ENCODE measurements at places on chromosomes 4 and X.

GRCh38 chr4:54558889-54559677 is 98.7 kb upstream of the KIT start:
- DNase-seq: no peak

GRCh38 chr4:1727117-1728031 is 6.1 kb downstream of the TACC3 start:
- DNase-seq: no peak

DNA sequence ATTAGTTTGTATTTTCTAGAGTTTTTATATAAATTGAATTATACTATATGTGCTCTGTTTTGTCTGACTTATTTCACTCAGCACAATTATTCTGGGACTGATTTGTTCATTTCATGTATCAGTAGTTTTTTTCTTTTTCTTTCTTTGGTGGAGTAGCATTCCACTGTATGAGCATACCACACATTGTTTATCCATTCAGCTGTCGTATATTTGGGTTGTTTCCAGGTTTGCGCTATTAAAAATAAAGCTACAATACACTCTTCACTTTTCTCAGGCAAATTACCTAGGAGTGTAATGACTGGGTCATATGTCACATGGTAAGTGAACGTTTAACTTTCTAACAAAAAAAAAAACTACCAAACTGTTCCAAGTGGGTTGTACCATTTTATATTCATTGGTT is 9.6 kb upstream of the OTUD4 start:
- no peak for DNase-seq

- DNase-seq: no peak
Measured at GRCh38 chr4:52299120-52299519, 248.0 kb downstream of the SPATA18 start.

GRCh38 chr4:145808021-145808650 is 128.2 kb downstream of the C4orf51 start:
- DNase-seq: no peak

DNA sequence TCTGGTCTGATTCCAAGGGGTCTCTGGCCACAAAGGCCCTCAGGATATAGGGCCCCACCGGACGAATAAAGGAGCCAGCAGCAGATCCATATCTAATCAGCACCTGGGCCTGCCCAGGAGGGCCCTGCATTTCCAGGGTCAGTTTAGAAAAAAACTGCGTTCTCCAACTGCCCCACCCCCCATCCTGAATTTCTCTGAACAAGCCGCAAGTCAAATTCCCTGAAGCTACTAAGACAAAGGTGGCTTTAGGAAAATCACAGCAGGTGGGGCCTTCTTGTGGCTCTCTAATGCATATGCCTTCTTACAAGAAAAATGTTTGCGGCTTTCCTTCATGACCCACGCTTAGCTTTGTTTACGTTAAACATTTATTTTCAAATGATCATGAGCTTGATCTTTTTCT is 76.6 kb downstream of the MBNL3 start:
- DNase-seq: no peak

DNA sequence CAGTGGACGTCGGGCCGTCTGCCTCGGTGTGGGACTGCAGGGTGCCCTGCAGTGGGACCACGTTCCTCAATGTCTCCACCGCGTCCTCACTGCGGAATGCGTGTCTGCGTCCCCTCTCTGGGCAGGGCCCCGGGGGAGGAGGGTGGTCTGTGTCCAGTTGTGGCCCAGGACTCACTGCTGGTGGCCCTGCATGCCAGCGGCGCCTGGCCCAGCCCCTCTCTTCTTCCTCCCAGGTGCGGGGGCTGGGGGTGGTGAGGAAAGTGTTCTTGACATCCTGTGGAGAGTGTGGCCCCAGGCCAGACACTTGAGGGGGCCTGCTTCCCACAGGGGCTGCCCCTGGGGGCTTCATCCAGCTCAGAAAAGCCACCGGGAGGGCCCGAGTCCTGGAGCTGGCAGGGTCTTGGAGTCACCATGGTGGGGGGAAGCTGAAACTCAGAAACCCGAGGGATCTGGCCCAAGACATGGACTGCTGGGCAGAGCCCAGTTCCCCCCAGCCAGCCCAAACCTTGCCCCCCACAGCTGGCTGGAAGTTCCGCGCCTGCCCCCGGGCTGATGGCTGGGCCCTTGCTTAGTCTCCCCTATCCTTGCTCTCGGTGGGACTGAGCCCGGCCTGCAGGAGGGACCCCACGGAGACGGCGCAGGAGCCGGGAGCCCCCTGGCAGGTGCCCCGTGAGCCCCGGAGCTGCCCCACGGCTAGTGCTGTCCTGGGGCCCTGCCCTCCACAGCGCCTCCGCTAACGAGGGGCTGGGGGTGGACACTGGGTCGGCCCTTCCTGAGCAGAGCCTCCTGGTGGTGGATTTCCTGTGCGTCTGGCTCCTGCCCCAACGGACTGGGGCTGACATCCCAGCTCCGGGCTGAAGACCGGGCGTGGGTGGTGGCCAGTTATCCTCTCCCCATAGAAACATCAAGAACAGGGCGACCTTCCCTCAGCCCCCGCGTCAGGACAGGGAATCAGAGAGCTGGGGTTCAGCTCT is 2.9 kb downstream of the DOK7 start:
- DNase-seq: no peak

GRCh38 chr4:10893395-10893794 is 208.8 kb upstream of the CLNK start:
- no peak for DNase-seq

GRCh38 chr4:1462768-1463075 is 56.5 kb upstream of the NKX1-1 start:
- DNase-seq: no peak

- DNase-seq: no peak
Measured at GRCh38 chr4:74588350-74588749, 143.4 kb downstream of the AREG start.

GRCh38 chrX:133005042-133005441 is 46.6 kb upstream of the HS6ST2 start:
- DNase-seq: no peak

- DNase-seq: no peak
Measured at GRCh38 chrX:22314211-22314610, 41.5 kb downstream of the CBLL2 start.

- DNase-seq: peak; percentile 29
Measured at GRCh38 chrX:68732906-68733493, 85.5 kb downstream of the STARD8 start.
